ENCODE measurements at places on chromosomes 12 and 14. TPM values are rescaled to one million over a fixed set of nuclear protein-coding genes. Genes with fewer than 3 reads are reported as not detected.

DNA sequence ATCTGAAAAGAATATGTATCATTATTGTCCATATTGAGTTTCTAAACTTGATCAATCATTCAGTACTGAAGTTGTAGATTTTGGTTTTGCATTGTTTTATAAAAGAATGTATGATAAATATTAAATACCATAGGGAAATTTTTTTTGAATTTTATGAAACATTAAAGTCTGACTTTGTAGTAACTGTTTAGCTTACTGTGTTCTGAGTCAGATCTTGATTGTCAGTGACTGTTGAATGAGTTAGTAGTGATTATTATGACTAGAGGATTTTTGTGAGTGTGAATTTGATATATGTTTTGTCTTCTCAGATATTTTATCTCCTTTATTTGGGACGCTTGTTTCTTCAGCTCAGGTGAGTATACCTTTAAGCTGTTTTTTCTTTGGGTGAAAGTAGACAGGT lies 10.1 kb downstream of the TDP1 start:
- DNase-seq = no peak

DNA sequence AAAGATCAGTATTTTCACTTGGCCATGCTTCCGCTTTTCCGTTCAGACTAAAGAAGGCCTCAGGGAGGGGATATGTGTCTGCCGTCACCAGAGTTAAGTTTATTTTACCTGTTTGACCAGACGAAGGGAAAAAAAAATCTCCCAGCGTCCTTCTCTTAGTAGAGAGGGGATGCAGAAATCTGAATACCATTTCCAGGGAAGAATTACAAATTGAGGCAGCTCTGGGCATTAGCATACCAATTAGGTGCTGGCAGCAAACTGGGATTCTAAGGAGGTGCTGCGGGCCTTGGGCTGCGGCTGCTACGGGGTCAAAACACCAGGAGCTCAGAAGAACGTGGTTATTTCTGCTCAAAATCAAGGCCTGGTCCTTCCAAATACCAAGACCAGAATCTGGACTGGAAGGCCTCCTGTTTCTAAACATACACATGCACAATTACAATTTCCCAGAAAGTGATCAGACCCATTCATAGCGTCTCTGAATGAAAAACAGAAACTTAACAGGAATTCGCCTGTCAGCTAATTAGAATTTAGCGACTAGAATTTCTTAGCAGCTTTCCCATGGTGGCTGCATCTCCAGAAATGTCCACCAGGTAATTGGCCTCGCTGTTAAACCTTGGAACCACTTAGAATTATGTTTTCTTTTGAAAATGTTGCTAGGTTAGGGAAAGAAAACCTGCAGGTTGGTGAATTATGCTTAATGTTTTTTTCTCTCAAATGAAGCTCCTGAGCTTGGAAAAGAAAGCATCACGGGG lies 617.0 kb downstream of the VRK1 start:
- no peak for DNase-seq

- DNase-seq = no peak
These were observed 37.7 kb upstream of the TXNRD1 start for GRCh38 chr12:104177663-104178501.

DNA sequence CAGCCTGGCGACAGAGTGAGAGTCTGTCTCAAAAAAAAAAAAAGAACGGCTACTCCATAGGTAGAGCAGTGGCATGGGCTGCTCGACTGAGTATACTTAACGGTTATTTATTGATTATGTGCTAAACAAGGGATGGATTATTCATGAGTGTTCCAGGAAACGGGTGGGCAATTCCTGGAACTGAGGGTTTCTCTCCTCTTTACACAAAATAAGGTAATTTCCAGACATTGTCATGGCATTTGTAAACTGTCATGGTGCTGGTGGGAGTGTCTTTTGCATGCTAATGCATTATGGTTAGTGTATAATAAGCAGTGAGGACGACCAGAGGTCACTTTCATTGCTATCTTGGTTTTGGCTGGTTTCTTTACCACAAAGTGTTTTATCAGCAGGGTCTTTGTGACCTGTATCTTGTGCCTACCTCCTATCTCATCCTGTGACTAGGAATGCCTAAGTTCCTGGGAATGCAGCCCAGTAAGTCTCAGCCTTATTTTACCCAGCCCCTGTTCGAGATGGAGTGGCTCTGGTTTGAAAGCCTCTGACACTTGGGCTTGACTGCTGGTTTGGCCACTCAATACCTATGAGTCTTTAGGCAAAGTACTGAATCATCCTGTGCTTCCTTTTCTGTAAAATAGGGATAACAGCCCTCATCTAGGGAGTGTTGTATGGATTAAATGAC lies 3.2 kb downstream of the DGLUCY start:
- DNase-seq = no peak

- DNase-seq = no peak
These were observed 11.5 kb upstream of the PLEK2 start for GRCh38 chr14:67423424-67423823.

- DNase-seq = no peak
These were observed 3.0 kb upstream of the ZC3H14 start for GRCh38 chr14:88559852-88560251.

DNA sequence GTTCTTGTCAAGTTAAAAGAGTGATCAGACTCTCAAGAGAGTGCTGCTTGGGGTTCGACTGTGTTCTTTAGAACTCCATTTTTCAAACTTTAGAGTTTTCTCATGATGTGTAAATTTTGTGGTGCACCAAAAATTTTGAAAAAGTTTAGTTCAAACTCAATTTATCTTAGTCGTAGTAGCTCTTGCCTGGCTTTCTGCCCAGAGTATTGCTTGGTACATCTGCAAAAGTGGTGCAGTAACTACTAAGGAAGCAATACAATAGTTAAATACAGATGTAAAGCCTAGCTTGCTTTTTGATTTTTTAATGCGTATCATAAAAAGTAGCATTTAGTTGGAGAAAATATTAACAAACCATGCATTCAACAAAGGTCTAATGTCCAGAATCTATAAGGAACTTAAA lies 9.5 kb upstream of the CCDC91 start:
- DNase-seq = no peak

DNA sequence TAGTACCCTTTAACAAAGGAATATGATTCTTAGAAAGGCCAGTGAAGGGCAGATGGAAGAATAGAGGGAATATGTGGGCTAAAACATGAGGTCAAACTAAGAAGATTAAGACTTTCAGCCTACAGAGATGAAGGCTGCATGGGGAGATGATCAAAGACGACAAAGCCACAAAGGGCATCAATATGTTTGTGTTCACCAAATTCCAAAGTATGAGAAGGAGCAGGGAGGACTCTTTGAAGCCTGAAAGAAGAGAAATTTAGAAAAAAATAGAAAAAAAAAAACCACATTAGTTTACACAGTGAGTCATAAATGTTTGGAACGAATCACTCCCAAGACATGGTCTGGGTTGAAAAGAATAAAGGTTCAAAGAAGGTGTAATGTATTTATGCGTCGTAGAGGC lies 131.8 kb downstream of the NEDD1 start:
- DNase-seq = no peak

- no peak for DNase-seq
These were observed 232.6 kb upstream of the TBX3 start for GRCh38 chr12:114916541-114916940.

DNA sequence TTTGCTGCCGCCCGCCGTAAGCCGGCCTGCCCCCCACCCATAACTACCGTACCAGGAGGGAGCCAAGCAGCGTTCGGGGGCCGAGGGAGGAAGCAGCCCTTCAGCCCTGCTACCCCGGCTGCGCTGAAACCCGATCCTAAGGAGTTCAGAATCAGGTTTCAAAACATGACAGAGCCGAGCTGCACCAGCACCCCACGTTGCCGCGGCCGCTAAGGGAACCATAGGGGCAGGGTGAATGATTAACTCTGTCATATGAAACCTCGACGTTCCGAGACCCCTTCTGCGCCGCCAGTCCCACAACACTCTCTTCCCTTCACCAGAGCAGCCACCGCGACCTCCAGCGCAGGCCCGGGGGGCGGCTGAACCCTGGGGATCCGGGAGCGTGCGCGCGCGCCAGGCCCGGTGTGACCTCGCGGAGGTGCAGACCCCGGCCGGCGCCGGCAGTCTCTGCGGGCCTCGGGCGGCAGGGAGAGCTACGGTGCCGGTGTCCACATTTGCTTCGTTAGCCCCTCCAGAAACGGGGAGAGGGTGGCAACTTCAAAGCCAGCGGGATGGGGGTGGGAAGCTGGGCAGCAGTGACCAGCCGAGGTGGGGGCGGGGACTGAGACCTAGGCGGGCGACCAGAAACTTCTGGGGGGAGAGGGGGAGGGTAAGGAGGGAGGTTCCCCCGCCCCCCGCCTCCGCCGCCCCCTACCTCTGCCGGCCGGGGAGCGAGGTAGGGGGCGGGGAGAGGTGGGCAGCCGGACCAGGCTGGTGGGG lies 1.6 kb downstream of the SIX4 start:
- DNase-seq = no peak

DNA sequence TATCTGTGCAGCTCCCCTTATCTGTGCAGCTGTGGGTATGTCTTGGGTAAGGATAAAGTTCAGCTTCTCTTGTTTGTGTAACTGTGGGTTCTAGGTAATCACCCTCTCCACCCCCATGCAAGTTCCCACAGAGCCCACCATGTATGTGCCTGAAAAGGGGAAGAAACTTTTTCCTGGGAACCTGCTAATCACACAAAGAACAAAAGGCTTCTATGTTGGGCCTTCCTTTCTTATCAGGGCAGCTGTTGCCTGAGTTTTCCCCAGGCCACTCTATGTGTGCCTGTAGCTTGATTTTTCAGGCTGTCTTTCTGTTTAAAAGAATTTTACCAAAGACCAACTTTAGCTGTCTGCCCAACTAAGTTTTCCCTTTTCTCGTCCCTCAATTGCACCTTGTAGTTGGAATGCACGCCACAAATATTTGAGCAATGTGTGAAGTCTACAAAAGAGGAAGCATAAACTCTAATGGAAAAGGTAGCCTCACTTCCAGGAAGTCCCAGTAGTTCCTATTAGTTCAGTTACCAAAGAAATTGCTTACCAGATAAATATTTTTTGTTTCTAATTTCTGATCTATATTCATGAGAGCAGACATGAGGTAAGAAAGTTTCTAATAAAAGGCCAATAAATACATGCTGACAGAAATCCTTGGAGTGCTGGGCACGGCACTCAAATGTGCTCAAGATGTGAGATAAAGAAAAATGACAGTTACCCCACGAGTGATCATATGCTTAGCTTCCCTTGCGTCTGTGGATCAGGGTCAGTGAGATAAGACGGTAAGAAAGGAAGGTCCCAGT lies 2.7 kb upstream of the GALC start:
- DNase-seq = no peak

DNA sequence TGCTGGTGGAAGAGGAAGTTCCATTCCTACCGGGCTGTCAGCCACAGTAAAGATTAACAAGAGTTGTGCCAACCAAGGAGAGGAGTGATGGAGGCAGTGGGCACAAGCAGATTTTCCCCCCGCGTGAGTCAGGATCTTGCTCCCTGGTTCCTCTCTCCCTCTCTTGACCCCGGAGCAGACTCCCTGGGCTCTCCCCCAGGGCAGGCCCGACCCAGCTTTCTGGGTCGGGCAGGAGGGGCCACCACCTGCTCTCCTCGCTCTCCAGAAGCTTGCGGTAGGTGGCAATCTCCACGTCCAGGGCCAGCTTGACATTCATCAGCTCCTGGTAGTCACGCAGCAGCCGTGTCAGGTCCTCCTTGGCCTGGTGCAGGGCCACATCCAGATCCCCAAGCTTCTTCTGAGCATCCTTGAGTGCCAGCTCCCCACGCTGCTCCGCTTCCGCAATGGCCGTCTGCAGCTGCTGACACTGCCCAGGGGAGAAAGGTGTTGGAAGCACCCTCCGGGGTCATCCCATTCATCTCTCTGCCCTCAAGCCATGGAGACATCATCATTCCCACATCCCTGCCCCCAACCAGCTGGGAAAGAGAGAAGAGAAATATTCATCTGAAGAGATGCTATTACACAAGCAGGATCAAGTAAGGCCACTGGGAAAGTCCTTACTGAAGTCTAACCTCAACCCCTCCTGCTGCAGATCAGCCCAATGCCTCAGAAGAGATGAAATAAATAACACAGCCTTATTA lies 9.0 kb upstream of the KRT4 start:
- DNase-seq = no peak

The ZNF664 gene
- 40.5 TPM for total RNA-seq

The FLRT2 gene
- total RNA-seq = 22.8 TPM

The RAB21 gene
- 21.1 TPM for total RNA-seq

The PPM1H gene
- 0.49 TPM for total RNA-seq

The PPP1R36 gene
- total RNA-seq = not detected

The ACVRL1 gene
- total RNA-seq = 115 TPM

Measured in vagina (tissue), 2 donors.